Camera-type eye (tissue), 1 donor: ENCODE measurements at places on chromosomes 16 and 17. TPM values are rescaled to one million over a fixed set of nuclear protein-coding genes. Genes with fewer than 3 reads are reported as not detected.

The TMEM235 gene
- 1.8 TPM for total RNA-seq

The HSPB9 gene
- total RNA-seq: not detected

The HSF4 gene
- total RNA-seq: 33.2 TPM

The CACNG1 gene
- total RNA-seq: 0.82 TPM

The MT1H gene
- not detected for total RNA-seq

The CCDC78 gene
- 1.0 TPM for total RNA-seq

The KRTAP9-8 gene
- 0.44 TPM for total RNA-seq

The NPTX1 gene
- total RNA-seq: 12.9 TPM

The TBL3 gene
- total RNA-seq: 32.0 TPM

The MYH11 gene
- total RNA-seq: 190 TPM

The MT1E gene
- 3.1 TPM for total RNA-seq

The ACE gene
- 20.3 TPM for total RNA-seq

The CX3CL1 gene
- 12.3 TPM for total RNA-seq

The ZSCAN10 gene
- total RNA-seq: not detected

The TOX3 gene
- total RNA-seq: 32.6 TPM

The HOXB6 gene
- not detected for total RNA-seq

The MFAP4 gene
- total RNA-seq: 84.2 TPM

The PERCC1 gene
- 6.9 TPM for total RNA-seq

The RAB26 gene
- total RNA-seq: 6.1 TPM

The LAT gene
- 2.9 TPM for total RNA-seq

The HYDIN gene
- 21.1 TPM for total RNA-seq

The SPNS2 gene
- 22.5 TPM for total RNA-seq

The PIGS gene
- 44.8 TPM for total RNA-seq
